ENCODE measurements at places on chromosomes 7 and 10. TPM values are rescaled to one million over a fixed set of nuclear protein-coding genes. Genes with fewer than 3 reads are reported as not detected.

Gene CRHR2
- total RNA-seq: 0.39 TPM

Gene WEE2
- 0.79 TPM for total RNA-seq

Gene MALRD1
- not detected for total RNA-seq

Gene ORC5
- 24.1 TPM for total RNA-seq

Gene CNNM1
- 0.44 TPM for total RNA-seq

Gene TAS2R5
- total RNA-seq: 2.3 TPM

Gene VWDE
- 8.6 TPM for total RNA-seq

All from thyroid gland (tissue), 4 donors.